Fibroblast of skin of scalp (primary cell): ENCODE measurements at places on chromosomes 1 and 21.

DNA sequence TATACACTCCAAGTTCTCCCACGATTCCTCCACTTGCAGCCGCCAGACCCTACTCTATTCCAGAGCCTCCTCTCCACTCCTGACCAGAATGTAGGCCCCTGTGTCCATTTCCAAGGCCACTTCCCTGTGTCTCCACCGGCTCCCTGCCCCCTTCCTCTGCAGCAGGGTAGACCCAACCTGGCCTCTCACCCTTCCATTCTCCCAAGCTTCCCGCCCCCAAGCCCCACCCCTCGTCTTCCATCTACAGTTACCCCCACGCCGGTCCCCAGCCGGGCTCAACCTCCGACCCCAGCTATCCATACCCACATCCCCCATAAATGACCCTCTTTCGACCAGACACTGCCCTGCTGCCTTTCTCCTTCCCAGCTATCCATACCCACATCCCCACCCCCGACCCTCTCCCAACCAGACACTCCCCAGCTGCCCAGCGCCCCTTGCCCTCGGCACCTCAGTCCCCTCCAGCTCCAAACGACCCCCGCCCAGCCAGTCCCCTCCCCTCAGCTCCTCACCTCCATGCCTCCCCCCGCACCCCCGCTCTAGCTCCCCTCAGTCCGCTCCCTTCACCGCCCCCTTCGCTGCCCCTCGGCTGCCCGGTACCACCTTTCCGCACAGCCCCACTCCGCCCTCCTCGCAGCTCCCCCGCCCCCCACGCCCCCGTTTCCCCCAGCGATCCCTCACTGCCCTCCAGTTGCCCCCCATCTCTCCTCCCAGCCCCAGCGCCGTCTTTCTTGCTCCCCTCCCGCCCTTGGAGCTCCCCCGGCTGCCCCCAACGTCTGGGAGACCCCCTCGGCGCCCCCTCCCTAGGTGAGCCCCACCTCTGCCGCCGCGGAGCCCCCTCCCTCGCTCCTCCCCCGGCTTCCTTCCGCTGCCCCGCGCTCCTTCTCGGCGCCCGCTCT is 670 bp downstream of the RAB3B start:
- DNase-seq, result no peak

GRCh38 chr1:1402072-1402900 is 3.2 kb upstream of the CCNL2 start:
- peak; percentile 59 for DNase-seq

DNA sequence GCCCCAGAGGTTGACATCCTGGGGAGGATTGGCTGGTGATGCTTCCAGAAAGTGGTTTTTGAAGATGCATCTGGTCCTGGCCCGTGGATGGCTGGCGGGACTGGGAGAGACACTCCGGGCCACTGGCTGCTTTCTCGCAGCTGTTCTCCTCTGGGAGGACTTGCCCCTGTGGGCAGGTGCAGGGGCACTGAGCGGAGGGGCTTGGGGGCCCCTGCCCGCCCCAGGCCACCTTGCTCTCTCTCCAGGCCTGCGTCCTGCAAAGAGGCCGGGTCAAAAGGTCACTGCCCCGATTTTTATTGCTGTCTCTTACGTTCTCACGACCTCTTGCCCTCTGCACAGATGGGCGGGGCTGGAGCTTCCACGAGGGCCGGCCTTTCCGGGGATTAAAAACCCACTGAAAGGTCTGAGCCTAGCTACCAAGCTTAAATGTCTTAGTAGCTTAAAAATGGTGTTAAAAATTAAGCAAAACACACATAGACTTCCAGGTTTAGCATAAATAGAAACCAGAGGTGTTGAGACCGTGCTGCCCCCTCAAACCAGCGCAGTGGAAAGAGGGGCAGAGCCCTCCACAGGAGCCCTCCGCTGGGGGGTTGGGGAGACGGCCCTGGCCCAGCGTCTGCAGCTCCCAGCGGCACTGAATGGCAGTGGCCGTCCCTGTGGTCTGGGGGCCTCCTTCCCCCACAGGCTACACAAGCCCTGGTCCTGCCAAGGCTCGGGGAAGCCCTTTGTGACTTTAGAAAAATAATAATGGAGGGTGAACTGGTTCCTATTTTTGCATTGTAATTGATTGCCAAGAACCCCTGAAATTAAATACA is 43.9 kb downstream of the SKI start:
- DNase-seq, result no peak

- peak; percentile 6 for DNase-seq
These were observed 1232.1 kb downstream of the MRPL39 start for GRCh38 chr21:24375201-24375600.

- DNase-seq, result no peak
These were observed 5.5 kb downstream of the C1QTNF12 start for GRCh38 chr1:1240822-1241587.

GRCh38 chr1:109191377-109191776 is 22.3 kb upstream of the SARS1 start:
- no peak for DNase-seq

DNA sequence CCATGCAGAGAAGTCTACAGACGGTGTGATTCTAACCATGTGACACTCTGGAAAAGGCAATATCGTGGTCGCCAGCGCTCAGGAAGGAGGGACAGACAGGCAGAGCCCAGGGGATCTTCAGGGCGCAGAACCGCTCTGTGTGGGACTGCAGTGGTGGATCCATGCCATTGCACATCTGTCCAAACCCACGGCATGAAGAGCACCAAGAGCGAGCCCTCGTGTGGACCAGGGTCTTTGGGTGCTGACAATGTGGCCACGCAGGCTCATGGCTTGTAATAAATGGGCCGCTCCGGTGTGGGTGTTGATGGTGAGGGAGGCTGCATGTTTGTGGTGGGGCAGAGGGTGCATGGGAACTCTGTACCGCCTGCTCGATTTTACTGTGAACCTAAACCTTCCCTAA is 25.3 kb upstream of the POFUT2 start:
- DNase-seq, result no peak

GRCh38 chr1:10651389-10651766 is 145.1 kb downstream of the CASZ1 start:
- DNase-seq, result peak; percentile 17

DNA sequence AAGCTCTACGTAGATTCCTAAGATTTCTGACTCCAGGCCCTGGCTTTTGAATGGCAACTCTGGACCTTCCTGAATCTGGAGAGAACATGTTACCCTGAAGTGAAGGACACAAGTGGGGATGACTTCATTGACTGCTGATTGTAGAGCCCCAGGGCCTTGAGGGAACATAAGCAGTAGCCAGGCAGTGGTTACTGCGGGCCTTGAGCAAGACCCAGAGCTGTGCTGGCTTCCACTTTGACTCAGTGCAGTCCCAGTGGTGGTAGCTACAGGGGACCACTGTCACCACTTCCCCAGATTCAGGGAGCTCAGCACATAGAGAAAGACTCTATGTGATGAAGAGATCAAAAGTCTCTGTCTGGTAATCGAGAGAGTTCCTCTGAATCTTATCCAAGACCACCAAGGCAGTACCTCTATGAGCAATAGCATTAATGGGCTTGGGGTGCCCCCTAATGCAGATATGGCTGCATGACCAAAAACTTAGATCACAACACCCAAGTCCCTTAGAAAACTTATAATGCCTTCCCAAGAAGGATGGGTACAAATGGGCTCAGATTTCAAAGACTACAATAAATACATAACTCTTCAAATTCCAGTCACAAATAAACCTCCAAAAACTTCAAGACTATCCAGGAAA is 1278.3 kb downstream of the AMY1C start:
- DNase-seq, result no peak

- DNase-seq, result peak; percentile 5
These were observed 94.2 kb downstream of the AHCTF1 start for GRCh38 chr1:246837418-246838117.
